Activated CD4-positive, alpha-beta T cell treated with anti-CD3 and anti-CD28 coated beads, Interleukin-2, Interleukin-4, amounts not matched to agents 100 ng/mL and 50 ng/mL, durations not matched to agents 16 hours and 8 hours (primary cell): ENCODE measurements at places on chromosomes 1 and 21.

DNA sequence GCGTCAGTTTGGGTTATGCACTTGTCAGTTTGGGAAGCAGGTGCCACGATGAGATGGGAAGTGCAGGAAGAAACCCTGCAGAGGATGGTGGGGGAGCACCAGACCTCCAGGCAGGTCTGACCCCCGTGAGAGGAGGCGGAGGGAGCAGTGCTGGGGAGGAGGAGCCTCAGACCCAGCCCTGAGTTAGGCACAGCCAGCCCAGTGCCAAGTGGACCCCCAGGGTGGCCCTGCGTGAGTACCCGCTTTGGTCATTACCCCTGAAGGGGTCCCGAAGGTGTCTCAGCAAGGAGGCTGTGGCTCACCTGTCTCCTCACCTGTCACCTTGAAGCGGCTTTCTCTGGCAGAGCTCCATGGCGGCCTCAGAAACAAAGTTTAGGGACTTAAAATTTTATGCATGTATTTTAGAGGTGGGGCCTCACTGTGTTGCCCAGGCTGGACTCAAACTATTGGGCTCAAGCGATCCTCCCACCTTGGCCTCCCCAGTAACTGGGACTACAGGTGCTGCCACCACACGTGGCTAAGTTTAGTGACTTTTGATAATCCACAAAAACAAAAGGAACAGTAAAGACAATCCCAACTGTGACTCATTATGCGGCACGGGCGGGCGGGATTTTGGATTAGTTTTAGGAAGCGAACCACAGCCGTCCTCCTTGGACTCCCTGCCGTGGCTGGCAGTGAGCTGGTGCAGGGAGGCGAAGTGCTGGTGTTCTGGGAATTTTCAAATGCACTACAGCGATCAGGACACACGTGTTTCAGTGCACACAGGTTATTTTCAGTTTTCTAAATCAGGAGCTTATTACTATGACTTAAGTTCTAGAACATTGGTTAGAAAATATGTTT is 4.7 kb downstream of the AGPAT3 start:
- no peak for DNase-seq

DNA sequence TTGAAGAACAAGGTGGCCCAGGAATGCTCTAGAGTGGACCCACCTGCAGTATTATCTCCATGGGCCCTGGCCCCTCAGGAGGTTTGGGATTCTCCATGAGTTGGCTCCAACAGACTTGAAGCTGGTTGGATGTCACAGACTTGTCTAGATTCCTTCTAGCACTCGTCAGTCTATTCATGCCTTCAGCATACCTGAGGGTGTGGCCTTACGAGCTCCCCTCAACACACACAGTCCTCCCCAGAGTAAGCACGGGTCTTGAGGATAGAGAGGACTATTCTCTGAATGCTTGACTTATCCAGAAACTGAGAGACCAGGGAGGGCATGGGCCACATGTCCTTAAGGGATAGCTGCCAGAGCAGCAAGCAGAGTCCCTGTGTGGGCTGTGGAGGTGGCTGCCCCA is 45.9 kb upstream of the COL6A1 start:
- no peak for DNase-seq

- DNase-seq, result no peak
These were observed 18.7 kb downstream of the STK40 start for GRCh38 chr1:36367066-36367465.

- no peak for DNase-seq
These were observed 13.6 kb downstream of the DNAJC11 start for GRCh38 chr1:6688001-6688400.

- DNase-seq, result no peak
These were observed 3.5 kb downstream of the PTCH2 start for GRCh38 chr1:44839576-44839975.

DNA sequence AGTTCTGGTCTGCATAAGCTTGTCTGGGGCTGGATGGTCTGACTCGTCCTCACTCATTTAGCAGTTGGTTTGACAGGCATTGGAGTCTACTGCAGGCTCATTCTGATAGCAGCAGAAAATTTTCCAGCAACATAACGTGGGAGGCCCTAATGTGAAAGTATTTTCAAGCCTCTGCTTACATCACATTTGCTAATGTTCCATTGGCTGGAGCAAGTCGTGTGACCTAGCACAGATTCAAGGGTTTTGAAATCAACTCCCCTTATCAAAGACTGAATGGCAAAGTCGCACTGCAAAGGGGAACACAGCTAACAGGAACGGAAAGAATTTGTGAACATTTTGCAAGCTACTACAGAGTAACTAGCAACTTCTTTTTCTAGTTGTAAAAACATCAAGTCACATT is 2.3 kb upstream of the USH2A start:
- DNase-seq, result no peak

GRCh38 chr1:229238674-229239415 is 32.1 kb upstream of the RAB4A start:
- DNase-seq, result no peak

DNA sequence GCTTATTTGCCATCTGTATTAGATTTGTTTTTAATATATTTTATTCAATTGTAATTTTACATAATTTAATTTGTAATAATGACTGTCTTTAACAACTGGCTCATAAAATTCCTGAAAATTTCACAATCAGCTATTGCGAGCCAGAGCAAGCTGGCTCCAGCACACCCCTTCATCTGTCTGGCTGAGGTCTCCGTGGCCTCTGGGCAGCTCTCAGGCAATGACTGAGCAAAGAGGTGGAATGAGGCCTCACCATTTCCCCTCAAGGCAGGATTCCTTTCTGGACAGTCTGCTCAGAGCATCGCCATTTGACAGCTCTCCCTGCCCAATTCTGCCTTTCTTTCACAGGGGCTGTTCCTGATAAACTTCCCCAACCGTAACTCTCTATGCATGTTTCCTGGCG is 5.8 kb upstream of the KANK4 start:
- no peak for DNase-seq

GRCh38 chr1:175725684-175726083 is 17.7 kb downstream of the TNR start:
- peak; percentile 6 for DNase-seq
